Activated T-cell treated with anti-CD3 and anti-CD28 coated beads, Interleukin-2, amount 50 U/mL, for 72 hours (primary cell): ENCODE measurements at places on chromosomes 6 and 20. TPM values are rescaled to one million over a fixed set of nuclear protein-coding genes. Genes with fewer than 3 reads are reported as not detected.

TAF4 gene
- 21.5 TPM for total RNA-seq

GLP1R gene
- 0.77 TPM for total RNA-seq

ROMO1 gene
- total RNA-seq, result 53.8 TPM

HEY2 gene
- total RNA-seq, result 0.12 TPM

OR12D3 gene
- total RNA-seq, result not detected

TCP11 gene
- not detected for total RNA-seq

RCAN2 gene
- 1.3 TPM for total RNA-seq

POM121L2 gene
- not detected for total RNA-seq

SPAG4 gene
- 9.8 TPM for total RNA-seq

MATN4 gene
- total RNA-seq, result 5.1 TPM

BCAS1 gene
- not detected for total RNA-seq

ZNF391 gene
- total RNA-seq, result 3.9 TPM

DNA sequence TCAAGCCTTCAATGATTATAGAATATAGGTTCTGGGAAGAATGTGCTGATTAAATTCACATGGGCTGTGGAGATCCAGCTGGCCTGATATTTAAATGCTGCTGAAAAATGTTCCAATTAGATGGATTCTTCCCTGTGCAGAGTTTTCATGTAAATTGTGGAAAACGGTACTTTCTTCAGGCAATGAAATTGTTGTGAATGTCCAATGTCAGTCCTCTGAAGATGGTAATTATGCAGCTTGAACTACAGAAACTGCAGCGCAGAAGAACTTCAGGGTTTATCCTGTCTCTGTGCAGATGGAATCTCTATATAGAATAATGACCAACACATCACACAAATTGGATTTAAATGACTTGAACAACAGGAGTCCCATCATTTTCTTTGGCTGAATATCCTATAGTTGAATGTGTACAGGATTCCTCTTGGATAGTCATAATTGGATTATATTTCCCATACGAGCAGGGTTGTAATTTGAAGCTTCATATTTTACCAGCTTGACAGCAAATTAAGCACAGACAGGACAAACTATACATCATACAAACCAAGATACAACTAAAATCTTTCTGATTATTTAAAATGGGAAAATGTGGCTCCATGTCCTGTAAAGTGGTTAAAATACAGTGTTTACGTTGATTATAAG, 82.3 kb downstream of the CAP2 start:
- DNase-seq, result no peak

DNA sequence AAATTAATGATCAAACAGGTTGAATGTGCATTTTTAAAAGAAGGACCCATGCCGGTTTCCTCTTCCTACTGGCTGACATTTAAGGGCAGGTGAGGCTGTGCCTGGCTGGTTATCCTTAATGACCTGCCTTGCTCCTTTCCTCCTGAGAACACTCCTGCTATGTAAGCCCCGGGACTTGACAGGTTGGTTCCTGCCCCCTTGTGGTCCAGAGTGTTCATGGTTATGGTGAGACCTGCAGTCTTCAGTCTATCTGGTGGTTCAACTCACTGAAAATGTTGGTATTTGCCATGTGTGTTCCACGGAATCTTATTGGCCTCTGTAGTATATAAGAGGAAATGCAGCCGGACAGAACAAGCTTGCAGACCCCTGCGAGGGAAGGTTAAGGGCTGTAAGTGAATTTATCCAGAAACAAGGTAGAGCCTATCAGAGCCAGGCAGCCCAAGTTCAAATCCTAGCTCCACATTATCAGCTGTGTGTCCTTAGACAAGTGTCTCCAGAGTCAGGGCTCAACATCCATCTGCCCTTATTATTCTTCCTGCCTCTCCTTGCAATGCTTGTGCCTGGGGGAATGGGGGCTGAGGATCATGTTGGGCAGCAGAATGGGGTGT, 5.2 kb upstream of the BPIFA3 start:
- peak; percentile 19 for DNase-seq

- no peak for DNase-seq
Measured at GRCh38 chr6:168959696-168960095, 293.9 kb downstream of the THBS2 start.

DNA sequence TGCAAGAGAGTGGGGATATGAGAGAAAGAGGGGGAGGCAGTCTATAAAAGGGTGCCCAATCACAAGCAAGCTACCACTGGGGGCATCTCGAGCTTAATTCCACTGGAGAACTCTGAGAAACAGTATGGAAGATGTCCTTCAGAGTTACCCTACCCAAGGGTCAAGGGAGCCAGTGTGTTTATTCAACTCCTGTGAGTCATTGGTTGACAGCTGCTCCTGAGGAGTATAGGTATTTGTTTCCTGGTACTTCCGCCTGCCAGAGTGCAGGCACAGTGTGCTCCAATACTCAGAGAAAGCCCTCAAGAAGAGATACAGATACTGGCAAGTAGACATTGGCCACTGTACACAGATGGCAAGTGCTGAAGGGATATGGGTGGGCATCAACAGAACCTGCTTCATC, 49.5 kb downstream of the ARHGAP40 start:
- no peak for DNase-seq

DNA sequence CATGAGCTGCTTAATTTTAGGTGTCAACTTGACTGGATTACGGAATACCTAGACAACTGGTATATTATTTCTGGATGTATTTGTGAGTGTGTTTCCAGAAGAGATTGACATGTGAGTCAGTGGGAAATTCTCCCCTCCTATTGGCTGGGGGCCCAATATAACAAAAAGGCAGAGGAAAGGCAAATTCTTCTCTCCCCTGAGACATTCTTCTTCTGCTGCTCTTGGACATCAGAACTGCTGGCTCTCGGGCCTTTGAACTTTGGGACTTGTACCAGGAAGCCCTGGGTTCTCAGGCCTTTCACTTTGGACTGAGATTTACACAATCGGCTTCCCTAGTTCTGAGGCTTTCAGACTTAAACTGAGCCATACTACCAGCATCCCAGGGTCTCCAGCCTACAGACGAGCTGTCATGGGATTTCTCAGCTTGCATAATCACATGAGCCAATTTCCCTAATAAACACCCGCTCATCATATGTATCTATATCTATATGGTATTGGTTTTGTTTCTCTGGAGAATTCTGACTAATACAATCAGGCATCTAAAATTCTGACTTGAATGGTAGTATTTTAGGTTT, 7.6 kb upstream of the BTN3A3 start:
- DNase-seq, result no peak

DNA sequence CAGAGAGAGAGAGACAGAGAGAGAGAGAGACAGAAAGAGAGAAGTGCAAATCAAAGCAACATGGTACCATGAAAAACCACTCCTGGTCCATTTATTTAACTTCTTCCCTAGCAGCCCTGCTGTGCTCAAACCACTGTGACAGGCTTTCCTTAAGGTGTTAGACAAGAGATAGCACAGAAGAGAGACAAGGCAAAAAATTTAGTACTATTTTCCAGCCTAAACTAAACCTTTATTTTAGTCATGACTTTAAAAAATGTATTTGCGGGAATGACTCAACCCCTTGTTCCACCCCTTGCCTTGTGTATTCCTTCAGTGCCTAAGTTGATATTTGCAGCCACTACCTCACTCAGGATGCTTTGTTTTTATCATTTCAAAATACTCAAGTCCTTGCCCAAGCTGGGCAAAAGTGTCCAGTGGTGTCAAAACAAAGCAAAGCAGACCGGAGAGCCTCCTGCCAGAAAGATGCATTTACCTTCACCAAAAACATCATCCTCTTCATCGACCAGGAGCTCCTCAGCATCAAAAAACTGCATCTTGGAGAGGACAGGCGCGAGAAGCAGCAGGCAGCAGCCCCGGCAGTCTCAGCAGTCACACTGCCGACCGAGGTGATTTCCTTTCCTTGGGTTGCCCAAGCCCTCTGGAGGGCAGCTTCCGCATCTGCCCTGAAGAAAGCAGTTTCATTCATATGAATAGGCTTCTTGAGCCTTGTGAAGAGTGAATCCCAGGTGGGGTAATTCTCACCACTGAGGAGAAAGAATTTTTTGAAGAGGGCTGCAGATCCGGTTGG, at the start of gene RIPOR2:
Gene RIPOR2, minus strand, starts transcription at position 595 of the 787 bp plus-strand sequence. Its CDS starts 62 bp downstream, at position 533.
- DNase-seq, result peak; percentile 73

DNA sequence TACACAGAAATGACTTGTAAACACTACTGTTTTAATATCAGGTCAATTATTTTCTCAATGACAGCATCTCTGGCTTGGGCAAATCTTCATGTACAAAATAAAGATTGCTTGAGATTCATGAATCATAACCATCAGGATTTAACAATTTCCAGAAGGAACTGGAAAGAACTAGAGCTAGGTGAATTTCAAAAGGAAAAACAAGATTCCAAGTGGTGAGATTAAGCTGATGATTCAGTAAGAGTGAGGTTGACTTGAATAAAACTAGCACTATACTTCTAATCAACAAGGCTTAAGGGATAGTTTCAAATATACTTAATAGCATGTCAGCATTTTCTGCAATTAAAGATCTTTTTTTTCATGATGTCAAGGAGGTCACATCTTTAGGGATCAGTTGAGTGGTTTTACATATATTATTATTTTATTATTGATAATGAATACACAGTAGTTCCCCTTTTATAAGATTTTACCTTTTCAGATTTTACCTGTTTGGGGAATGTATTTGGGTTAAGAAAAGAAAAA, 43.5 kb upstream of the HCRTR2 start:
- DNase-seq, result no peak

DNA sequence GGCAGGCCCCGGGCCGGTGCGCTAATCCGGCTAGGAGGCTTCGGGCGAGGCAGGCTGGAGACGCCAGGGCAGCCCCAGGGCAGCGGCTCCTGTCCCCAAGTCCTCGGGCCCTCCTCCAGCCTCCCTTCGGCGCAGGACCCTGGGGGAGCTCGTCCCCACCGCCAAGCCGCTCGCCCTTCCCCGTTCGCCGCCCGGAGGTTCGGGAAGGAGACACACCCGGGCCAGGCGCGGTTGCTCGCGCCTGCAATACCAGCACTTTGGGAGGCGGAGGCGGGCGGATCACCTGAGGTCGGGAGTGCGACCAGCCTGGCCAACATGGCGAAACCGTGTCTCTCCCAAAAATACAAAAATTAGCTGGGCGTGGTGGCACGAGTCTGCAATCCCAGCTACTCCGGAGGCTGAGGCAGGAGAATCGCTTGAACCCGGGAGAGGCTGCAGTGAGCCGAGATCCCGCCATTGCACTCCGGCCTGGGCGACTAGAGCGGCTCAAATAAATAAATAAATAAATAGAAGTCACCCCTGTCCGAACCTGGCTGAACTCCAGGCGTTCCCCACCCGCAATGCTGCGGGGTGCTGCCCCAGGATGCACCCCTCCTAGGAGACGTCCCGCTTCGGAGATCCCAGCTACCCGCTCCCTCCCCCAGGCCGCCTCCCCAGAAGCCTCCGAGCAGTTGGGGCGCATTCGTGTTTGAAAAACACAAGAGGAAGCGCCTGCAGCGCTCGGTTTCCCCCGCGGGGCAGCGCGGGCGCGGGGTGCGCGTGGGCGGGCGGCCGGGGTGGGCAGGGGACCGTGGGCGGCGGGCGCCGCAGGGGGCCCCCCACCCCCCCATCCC, 27.5 kb downstream of the SERPINB9 start:
- DNase-seq, result peak; percentile 68

GRCh38 chr6:151290877-151291721, 51.3 kb downstream of the AKAP12 start:
- DNase-seq, result no peak

DNA sequence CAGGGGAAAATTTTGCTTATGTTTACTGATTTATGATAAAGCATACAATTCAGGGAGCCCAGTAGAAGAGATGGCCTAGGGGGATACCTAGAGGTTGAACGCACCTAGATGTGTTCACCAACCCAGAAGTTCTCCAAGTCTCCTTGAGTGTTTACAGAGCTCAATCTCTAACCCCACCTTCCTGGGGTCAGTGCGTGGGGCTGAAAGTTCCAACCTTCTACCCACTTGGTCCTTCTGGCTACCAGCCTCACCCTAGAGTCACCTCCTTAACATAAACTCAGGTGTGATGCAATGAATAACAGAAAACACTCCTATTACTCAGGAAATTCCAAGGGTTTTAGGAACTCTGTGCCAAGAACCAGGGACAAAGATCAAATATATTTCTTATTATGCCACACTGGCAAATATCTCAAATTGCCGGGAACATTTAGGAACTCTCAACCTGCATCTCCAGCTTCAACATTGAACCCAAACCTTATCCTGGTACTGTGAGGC, 26.4 kb downstream of the AFG1L start:
- no peak for DNase-seq

GRCh38 chr20:17538517-17539170, 7.5 kb upstream of the BFSP1 start:
- peak; percentile 6 for DNase-seq

DNA sequence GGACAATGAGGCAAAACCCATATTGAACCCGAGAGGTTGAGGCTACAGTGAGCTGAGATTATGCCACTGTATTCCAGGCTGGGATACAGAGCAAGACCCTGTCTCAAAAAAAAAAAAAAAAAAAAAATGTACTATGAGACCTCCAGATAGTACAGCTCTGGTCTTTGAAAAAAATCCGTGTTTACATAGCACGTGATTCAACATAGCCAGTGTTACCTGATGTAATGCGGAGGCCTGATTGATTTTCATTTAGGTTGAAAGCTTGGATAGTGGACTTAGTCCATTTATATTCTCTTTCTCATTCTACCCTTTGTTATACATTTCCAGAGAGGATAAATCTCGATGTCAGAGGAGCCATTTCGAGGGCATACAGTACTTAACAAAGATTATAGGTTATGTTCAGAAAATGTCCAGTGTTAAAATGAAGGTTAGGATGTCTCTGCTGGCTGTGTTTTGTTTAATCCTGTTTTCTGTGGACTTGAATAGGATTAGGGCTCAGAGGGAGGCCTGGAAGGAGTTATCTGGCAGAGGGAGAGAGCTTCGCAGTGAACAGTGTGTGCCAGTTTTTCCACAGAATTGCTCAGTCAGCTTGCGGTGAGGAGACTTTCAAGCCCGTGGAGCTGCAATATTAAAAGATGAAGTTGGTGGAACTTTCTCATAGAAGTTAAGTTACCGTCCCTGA, 33.9 kb upstream of the BCLAF1 start:
- DNase-seq, result no peak

GRCh38 chr20:45630371-45630770, 713 bp downstream of the WFDC9 start:
- DNase-seq, result no peak

- no peak for DNase-seq
Measured at GRCh38 chr6:88548891-88549505, 382.9 kb upstream of the CNR1 start.

DNA sequence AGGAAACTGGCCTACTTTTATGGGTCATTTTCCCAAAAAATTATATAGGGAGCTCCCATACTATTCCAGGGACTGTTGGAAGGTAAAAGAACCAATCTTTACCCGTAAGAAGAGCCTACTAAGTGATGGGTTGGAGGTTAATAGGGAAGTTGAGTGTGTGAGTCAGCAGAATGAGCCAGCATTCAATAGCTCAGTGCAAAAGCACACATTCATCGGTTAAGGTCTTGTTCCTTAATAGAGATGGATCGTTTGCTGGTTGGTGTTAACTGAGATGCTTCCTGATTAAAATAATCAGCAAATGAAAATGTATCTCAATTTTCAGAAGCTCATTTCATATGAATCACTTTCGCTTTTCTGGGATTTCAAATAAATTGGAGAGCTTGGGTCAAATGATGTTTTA, 115.3 kb upstream of the MRPS10 start:
- DNase-seq, result no peak

GRCh38 chr6:48449002-48449401, 338.0 kb upstream of the PTCHD4 start:
- DNase-seq, result no peak

- no peak for DNase-seq
Measured at GRCh38 chr6:105022416-105022815, 65.5 kb downstream of the LIN28B start.

GRCh38 chr6:1312473-1313367, 822 bp downstream of the FOXQ1 start:
- peak; percentile 22 for DNase-seq
